ENCODE measurements at places on chromosomes 2 and 18.

- DNase-seq = no peak
Measured at GRCh38 chr2:59734743-59735142, 818.7 kb downstream of the BCL11A start.

- no peak for DNase-seq
Measured at GRCh38 chr2:108215794-108216211, 24.0 kb upstream of the SULT1C3 start.

- DNase-seq = no peak
Measured at GRCh38 chr2:163812926-163813520, 77.2 kb upstream of the FIGN start.

DNA sequence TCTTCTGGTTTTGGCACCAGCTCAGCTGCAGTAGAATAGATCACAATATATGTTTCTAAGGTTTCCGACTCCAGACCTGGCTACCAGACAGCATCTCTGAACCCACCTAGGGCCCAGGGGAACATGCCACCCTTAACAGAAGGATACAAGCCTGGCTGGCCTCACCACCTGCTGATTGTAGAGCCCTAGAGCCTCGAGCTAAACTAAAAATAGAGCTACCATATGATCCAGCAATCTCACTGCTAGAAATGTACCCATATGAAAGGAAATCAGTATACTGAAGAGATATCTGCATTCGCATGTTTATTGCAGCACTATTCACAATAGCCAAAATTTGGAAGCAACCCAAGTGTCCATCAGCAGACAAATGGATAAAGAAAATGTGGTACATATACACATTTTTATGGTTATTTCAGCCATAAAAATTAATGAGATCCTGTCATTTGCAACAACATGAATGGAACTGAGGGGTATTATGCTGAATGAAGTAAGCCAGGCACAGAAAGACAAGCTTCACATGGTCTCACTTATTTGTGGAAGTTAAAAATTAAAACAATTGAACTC is 242.4 kb upstream of the SLC39A10 start:
- no peak for DNase-seq

- no peak for DNase-seq
Measured at GRCh38 chr2:109736177-109736827, 57.8 kb upstream of the RGPD5 start.

GRCh38 chr2:23420840-23421476 is 36.0 kb downstream of the KLHL29 start:
- DNase-seq = no peak

DNA sequence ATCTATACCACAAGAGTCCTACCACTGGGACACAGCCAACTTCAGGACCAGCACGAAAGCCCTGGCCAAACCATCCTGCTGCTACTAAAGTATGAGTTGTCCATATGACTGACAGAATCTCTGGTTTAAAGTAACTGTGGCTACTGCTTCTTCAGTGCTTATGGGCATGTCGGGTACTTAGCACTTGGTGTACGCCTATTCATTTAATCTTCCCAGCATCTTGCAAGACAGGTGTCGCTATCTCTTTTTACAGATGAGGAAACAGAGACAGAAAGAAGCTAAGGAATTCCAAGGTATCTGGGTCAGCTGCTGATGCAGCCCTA is 203.4 kb upstream of the ID2 start:
- no peak for DNase-seq

DNA sequence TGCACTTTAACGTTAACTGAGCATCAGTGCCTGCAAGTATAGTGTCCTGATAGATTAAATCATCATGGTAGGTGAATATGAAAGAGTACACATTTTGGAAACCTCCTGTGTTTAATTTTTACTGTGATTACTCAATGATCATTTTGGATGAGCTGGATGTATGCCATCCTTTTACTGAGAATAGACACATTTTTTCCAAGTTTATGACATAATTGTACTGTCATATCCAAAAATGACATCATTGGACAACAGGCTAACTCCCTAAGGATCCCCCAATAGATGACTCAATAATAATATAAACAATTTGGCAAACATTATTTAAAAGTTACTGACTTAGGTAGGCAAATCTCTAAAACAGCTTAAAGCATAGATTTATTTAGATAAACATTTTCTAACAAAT is 410.8 kb upstream of the REG3G start:
- DNase-seq = no peak

DNA sequence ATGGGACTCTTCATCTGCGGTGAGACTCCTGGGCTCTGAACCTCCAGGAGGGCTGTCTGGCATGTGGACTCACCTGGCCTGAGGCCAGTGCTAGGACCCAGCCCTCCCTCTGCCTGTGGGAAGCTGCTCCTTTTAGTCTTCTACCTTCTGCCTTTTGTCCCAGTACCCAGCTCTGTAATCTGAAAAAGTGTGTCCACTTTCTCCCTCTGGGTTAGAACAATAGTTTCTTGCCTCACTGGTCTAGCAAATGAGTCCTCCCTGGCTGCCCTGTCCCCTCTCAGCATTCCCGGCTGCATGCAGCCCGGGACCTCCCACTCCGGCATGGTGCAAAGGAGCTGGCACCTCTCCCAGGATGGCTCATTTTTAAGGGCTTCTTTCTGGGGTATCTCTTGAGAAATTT is 25.9 kb downstream of the GKN2 start:
- no peak for DNase-seq

DNA sequence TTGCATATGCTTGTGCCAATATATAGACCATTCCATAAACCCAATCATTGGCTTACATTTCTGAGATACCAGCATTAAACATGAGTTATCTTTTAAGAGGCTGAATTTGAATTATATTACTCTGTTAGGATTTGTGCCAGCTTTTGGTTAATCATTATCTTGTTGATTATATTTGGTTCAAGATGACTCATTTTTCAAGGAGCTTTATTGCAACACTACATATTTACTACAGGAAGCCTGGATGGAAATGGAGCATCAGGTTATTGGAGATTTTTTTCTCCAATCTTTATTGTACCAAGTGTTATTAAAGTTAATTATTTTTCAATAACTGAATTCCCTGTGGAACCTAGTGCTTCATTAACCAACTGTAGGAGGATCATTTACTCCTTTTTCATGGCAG is 26.4 kb downstream of the EML4 start:
- no peak for DNase-seq

GRCh38 chr2:98558852-98559530 is 49.3 kb downstream of the COA5 start:
- DNase-seq = no peak

- no peak for DNase-seq
Measured at GRCh38 chr2:241859436-241860183, 916 bp upstream of the PDCD1 start.

DNA sequence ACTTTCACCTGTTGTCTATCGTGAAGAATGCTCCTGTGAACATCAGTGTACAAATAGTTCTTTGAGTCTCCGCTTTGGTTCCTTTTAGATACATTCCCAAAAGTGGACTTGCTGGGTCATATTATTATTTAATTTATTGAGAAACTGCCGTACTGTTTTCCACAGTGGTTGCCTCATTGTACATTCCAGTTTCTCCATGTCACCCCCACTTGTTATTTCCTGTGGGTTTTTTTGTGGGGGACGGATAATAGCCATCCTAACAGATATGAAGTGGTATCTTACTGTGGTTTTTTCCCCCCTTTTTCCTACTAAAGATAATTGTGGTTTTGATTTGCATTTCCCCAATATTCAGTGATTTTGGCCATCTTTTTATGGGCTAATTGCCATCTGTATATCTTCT is 53.8 kb downstream of the SMCHD1 start:
- DNase-seq = no peak

- DNase-seq = no peak
Measured at GRCh38 chr2:213669657-213670056, 385.4 kb downstream of the SPAG16 start.

DNA sequence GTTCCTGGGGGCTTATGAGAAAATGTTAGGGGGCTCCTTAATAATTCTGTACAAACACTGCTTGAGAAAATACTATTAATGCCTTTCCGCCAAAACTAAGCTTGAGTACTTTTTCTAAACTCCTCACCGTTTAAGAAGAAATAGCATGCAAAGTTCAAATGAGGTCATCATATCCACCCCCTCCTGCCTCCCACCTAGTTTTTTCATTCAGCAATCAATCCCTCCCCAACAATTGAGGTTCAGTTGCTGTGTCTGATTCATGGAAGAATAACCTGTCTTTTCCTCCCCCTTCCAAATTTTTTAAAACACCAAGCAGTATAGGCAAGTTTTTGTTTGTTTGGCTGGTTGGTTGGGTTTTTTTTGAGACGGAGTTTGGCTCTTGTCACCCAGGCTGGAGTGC is 24.4 kb upstream of the RMP24 start:
- no peak for DNase-seq

DNA sequence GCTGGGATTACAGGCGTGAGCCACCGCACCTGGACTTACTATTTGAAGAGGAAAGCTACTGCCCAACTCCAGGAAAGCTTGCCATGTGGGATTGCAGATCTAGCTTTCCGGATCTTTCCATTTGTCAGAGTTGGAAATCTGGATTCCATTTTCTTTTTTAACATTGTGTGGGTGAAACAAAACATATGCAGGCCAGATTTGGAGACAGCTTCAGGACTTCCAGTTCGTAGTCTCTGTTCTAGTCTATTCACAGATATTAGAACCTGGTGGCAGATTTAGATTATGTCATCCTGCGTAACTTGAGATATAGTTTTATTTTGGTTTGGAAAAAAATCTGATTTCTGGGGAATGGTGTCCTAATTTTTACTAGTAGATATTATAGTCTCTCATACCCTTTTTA is 70.5 kb downstream of the ZNF236 start:
- DNase-seq = no peak

DNA sequence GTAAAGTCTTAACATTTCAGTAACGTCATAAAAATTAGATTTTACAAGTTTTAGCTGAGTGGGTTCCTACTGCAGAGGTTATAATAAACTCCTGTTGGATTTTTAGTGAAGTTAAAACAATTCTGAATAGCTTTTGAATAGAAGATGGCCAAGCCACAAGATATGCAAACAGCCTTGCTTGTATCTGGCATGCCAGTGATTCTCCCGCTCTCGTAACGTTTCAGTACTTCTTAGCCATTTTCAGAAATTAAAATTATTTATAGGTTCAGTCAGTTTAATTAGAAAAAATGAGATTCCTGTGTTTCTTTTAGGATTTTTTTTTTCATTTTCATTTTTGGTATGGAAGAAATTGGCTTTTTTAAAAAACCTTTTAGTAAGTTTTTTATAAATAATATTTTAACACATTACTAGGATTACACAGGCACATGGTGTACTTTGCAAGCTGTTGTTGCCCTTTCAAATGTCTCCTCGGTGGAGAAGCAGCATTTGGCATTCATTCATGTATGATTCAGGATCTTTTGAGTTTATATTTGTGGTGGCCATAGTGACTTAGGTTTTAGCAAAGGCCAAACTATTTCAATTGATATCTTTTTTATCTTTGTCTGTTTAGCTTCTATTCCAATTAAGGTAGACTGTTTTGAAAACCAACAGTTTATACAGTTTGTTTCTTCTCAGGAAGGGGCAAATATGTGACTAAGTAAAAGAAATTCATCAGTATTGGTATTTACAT is 30.6 kb upstream of the RND3 start:
- DNase-seq = no peak

DNA sequence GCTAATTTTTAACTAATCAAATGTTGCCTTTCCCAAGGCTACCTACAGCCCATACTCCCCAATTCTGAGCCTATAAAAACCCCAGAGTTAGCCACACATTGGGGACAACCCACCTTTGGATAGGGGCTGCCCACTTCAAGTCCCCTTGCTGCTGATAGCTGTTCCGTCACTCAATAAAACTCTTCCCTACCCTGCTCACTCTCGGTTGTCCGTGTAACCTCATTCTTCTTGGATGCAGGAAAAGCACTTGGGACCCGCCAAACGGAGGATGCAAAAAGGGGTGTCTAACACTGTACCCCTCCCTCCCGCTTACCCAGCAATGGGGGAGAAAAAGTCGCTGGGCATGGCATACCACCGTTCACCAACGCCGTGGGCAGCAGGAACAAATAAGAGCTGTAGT is 12.2 kb downstream of the IWS1 start:
- DNase-seq = no peak

DNA sequence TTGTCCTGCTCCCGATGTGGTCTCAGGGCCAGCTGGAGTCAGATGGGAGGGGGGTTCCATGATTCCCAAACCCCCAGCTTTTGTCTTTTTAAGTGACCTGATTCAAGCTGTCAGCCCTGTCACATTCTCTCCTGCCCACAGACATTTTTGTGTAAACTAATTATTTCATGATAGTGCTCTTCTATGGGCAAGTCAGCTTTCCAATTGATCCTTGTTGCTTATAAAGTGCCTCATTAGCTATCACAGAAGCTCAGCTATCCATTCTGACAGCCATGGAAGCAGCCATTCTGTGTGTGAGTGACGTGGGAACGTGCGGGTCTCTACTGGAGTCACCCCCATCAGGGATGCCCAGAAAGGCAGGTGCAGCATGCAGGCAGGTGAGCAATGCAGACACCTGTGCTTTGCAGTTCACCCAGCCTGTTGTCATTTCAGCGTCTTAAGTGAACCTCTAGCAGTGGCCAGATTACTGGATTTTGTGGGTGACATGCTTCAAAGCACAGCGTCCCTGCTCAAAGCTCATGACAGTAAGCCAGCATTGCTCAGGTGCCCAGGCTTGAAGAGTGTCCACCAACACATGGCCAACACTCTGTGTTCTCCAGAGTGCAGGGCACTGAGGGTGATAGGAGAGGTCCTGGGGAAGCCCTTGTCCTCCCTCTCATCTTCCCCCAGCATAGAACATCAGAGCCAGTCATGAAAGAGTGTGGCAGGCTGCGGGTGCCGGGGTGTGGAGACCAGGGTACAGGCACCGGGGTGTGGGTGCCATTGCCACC is 162.1 kb upstream of the SH3BP4 start:
- no peak for DNase-seq

DNA sequence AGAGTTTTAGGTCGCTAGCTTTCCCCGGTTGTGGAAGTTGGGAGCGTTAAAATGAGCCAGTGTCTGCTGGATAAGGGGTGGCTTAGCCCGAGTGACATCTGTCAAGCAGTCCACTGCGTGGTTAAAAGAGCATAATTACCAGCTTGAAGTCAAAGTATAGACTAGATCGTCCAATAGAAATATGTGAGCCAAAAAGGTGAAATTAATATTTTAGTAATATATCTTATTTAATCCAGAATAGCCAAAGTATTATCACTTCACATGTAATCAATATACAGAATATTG is 654 bp downstream of the COMMD1 start:
- no peak for DNase-seq

- no peak for DNase-seq
Measured at GRCh38 chr2:74819702-74820101, 14.2 kb upstream of the HK2 start.

- DNase-seq = no peak
Measured at GRCh38 chr2:233059797-233060500, at the start of gene INPP5D. Gene INPP5D (plus strand): TSS chr2:233060342. CDS start chr2:233060479, 137 bp downstream.

- no peak for DNase-seq
Measured at GRCh38 chr2:207790898-207791297, 21.2 kb upstream of the FZD5 start.

GRCh38 chr2:50612306-50612705 is 419.6 kb downstream of the NRXN1 start:
- DNase-seq = no peak

GRCh38 chr2:145007093-145007959 is 487.4 kb upstream of the ZEB2 start:
- DNase-seq = no peak

Measured in D721Med (cell line).